ENCODE measurements at places on chromosomes 7 and 10. TPM values are rescaled to one million over a fixed set of nuclear protein-coding genes. Genes with fewer than 3 reads are reported as not detected.

BMPER gene
- 6.5 TPM for total RNA-seq

EBF3 gene
- total RNA-seq: 3.6 TPM

UCN3 gene
- not detected for total RNA-seq

FAM25G gene
- total RNA-seq: not detected

CHPF2 gene
- 23.7 TPM for total RNA-seq

ANKRD7 gene
- total RNA-seq: 0.83 TPM
